ENCODE measurements at places on chromosomes 12 and 14.

- DNase-seq, result no peak
These were observed 36.0 kb upstream of the GNPNAT1 start for GRCh38 chr14:52827426-52827825.

DNA sequence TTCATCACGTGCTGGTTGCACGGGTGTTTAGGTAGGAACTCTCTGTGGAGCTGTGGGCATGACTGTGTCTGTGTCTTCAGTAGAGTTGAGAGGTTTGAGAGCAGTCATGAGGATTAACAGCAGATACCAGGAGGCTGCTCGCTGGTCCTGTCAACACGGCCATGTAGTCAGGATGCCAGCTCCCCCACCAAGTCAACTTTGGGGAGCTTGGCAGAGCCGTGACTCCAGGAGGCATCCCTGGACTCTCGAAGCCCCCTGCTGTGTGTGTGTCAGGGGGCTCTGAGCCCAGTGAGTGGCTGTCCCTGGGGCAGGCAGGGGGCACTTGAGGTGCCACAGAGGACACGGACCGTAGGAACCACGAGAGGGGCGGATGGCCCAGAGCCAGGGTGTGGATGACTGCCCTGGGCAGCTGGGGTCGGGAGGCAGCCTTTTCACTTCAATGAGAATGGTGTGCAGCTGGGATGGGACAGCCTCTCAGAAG is 7.2 kb upstream of the GPR132 start:
- DNase-seq, result no peak

DNA sequence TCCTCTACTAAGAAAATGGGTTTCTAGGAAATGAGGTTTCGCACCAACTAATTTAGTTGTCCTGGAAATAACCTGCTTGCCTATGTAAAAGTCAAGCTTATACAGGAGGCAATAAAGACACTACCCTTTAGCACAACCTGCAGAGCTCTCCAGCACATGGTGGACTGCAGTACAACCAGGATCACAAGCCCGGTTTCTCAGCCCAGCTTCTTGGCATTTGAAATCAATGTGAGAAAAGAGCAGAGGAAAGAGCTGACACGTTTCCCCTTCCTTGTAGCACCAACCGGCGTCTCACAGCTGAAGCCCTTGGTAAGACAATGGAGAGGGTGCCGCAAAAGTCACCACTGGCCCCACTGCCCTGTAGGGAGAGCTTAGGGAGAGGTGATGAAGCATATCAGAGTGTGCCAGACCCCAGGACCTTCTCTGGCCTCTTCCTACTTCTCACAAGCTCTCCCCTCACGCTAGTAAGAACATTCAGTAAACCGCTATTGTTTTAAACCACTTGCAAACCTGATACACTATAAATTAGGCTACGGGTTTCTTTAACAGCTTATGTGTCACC is 8.6 kb downstream of the SPTLC2 start:
- no peak for DNase-seq

DNA sequence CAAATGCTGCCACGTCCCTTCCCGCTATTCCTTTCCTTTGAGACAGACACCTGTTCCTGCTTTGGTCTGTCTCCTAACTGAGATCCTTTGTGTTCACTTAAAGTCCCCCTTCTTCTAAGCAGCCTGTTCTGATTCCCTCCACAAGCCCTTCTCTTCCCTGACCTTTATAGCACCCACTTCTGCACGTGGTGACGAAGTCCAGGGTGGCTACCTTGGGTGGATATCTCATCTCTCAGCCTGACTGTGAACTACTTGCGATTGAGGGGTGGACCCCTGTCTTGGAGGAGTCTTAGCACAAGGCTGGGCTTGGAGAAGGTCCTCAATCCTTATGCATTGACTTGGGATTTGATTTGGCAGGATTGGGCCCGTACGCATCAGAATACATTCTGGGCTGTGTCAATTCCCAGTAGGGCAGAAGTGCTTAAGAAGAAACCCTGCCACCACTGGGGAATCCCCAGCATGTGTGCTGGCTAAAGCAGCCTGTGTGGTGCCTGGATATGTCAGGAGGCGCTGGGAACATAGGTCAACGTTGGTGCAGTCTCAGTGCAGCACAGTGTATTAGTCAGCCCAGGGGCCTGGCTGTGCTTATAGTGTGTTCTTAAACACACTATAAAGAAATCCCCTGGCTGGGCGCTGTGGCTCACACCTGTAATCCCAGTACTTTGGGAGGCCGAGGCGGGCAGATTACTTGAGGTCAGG is 23.6 kb downstream of the KRT80 start:
- DNase-seq, result no peak

DNA sequence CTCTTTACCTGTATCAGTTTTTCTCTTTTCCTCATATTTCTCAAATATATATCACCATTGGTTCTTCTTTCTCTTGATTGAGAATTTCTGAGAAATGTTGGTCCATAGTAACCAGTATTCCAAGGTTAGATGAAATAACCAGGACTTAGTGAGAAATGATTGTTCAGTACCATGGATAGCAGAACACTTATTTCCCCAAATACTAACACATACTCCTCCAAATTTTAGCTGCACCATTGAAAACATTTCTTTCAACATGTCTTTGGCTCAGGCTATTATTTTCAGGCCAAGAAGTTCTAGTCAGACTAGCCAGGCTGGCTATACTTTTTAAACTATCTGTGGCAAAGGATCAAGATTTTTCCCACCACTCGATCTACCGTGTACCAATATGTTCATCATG is 113.3 kb downstream of the PTPRO start:
- DNase-seq, result no peak

GRCh38 chr14:68084256-68084655 is 264.7 kb downstream of the RAD51B start:
- no peak for DNase-seq

DNA sequence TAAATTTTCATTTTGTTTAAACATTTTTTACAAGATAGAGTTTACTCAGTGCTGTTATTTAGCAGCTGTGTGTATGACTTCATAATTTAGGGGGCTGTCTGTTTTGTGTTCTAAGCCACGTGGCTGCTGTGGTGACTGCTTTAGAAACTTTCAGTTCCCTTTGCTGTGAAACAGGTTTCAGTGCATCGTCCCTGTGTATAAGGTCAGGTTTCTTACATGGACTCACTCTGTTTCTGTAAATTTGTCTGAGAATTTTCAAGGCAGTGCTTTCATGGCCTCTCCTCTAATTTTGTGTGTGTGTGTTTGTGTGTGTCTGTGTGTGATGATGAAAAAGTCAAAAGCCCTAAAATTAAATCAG is 32.4 kb downstream of the BICD1 start:
- no peak for DNase-seq

GRCh38 chr14:51448831-51449670 is 202.7 kb upstream of the FRMD6 start:
- DNase-seq, result peak; percentile 78

DNA sequence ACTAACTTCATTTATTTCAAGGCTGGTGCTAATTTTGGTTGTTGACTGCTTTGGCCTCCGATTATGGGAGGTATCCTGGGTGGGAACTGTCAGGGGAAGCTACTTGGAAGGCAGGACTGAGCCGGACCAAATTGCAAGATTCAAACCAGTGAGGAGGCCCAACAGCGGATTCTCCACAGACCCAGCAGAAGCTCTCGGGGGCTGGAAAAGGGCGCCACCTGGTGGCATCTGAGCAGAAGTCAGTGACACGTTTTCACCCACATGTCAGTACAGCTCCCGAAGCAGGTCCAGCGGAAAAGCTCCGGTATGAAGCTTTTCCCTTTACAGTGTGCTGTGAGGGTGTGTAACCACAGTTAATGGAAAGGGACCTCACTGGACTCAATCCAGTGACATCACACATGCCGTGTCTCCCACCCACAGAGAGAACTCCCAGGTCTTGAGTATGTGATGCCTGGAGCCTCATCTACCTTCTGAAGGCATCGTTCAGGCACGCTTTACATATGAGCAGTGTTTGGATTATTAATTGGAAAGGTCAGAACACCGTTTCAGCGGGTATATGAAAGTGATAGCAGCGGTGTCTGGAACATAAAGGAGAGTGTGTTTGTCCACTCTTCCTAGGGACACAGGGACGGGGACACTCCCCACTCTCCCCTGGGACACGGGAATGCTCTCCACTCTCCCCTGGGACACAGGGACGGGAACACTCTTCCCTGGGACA is 3.6 kb upstream of the P2RX2 start:
- peak; percentile 63 for DNase-seq

DNA sequence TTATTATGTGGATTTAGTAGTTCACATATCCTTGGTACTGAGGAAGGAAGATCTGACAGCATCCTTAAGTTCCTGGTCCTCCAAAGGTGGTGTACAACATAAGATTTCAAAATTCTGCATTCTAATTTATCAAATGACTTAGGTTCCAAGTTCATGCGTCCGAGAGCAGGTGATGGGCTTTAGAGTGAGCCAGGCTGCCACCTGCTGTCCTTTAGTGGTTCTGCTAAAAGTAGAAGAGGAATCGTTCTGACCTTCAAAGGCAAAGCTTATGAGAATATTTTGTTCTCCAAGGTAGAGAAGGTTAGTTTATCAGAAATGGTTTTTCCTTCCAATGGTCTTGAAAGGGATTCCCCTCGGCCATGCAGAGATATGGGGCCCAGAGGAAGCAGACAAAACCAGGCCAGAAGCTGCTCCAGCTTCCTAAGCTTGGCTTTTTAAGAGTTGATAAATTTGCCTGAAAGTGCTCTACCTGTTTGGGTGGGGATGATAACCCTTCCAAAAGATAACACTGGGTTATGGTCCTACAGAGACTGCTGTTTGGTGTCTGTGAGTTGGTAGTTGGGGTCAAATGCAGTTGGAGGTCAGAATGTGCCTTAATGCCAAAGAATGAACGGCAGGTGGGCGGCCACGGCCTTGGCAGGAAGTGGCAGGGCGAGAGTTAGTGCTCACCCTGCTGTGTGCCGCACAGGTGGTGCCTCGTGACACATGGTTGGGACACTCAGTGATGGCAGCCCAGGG is 29.1 kb upstream of the LRTM2 start:
- peak; percentile 38 for DNase-seq

- DNase-seq, result no peak
These were observed 2.9 kb upstream of the KRT83 start for GRCh38 chr12:52324153-52324444.

DNA sequence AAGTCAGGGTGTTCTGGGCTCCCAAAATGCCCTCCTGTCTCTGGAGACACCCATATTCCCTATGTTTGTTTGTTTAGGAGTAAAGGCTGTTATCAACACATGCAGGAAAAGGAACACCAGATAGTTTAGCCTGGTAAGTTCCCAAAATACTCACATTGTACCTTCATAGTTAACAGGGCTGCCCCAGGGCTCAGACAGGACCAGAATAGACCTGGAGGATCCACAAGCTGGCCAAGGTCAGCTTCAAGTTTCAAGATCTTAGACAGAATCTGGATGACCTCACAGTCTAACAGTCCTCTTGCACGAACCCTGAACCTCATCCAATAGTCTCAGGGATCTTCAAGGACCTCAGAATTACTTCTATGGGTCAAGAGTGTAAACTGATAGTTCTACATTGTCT is 18.1 kb upstream of the HSP90B1 start:
- DNase-seq, result no peak

GRCh38 chr12:9763025-9763424 is 2.3 kb upstream of the CD69 start:
- DNase-seq, result no peak

GRCh38 chr14:96143906-96144305 is 60.7 kb upstream of the BDKRB2 start:
- DNase-seq, result no peak

DNA sequence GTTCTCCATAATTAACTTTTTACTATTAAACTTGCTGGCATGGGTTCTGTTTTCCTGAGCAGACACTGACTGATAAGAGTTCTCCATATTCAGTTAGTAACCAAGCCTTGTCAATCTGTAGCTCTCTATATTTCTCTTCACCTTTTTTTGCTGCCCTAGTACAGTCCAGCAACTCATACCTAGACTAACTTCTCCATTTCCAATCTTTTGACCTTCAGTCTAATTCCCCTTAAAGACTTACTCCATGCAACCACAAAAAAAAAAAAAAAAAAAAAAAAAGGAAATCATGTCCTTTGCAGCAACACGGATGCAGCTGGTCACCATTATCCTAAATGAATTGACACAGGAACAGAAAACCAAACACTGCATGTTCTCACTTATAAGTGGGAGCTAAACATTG is 125.7 kb upstream of the KRAS start:
- no peak for DNase-seq

GRCh38 chr12:123106640-123107359 is 44.1 kb downstream of the PITPNM2 start:
- no peak for DNase-seq

DNA sequence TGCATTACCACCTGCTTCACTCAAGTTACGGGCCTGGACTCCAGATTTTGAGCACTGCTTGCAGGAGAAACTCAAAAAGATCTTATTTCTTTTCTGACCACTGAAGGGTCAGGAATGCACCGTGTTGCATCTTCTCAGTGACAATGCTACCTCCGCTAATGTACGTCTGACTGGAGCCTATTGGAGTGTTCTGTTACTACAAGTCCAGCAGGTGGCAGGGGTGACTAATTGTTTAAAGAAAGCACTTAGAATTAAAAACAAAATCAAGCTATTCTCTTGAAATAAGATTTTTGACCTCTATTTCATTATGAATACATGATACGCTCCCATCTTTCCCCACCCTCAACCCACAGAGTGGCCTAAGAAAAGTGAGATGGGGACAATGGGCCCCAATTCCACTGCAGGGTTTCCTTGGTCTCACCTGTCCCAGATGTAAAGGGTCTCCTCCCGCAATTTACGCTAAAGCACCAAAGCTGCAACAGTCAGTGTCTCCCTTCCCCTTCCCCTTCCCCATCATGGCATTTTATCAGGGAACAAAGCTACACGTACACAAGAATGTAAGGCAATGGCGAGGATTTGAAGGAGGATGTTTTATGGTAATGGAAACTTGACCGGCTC is 2.2 kb downstream of the TBPL2 start:
- no peak for DNase-seq

DNA sequence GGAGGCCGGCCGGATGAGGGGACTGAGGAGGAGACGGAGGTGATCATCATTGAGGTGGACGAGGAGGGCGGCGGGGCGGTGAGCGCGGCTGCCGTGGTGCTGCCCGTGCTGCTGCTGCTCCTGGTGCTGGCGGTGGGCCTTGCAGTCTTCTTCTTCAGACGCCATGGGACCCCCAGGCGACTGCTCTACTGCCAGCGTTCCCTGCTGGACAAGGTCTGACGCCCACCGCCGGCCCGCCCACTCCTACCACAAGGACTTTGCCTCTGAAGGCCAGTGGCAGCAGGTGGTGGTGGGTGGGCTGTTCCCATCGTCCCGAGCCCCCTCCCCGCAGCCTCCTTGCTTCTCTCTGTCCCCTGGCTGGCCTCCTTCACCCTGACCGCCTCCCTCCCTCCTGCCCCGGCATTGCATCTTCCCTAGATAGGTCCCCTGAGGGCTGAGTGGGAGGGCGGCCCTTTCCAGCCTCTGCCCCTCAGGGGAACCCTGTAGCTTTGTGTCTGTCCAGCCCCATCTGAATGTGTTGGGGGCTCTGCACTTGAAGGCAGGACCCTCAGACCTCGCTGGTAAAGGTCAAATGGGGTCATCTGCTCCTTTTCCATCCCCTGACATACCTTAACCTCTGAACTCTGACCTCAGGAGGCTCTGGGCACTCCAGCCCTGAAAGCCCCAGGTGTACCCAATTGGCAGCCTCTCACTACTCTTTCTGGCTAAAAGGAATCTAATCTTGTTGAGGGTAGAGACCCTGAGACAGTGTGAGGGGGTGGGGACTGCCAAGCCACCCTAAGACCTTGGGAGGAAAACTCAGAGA is 9.6 kb downstream of the MMP14 start:
- no peak for DNase-seq

Data from GM04504 (cell line).